Hematopoietic multipotent progenitor cell treated with erythropoietin and hydrocortisone succinate and interleukin-3 and kit ligand, for 4 days (in vitro differentiated cells): ENCODE measurements at places on chromosomes 3 and 15.

GRCh38 chr15:39499681-39500080, 81.2 kb upstream of the THBS1 start:
- DNase-seq: no peak

DNA sequence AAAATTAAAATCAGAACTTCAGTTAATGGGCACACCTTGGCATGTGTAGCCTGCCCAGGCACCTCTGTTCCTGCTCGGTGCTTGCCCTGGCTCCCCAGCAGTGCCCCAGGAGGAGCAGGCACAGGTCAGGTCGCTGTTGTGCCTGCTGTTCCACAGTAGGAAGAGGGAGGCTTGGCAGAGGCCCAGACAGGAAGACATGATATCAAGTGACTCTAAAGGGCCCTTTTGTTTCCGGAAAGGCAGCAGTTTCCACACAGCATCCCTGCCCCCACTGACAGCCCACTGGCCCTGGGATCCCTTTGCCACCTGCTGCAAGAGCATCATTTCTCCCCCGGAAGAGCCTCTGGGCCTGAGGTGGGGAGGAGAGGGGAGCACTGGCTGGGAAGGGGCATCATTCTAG, 40.5 kb upstream of the HES1 start:
- DNase-seq: peak; percentile 75

DNA sequence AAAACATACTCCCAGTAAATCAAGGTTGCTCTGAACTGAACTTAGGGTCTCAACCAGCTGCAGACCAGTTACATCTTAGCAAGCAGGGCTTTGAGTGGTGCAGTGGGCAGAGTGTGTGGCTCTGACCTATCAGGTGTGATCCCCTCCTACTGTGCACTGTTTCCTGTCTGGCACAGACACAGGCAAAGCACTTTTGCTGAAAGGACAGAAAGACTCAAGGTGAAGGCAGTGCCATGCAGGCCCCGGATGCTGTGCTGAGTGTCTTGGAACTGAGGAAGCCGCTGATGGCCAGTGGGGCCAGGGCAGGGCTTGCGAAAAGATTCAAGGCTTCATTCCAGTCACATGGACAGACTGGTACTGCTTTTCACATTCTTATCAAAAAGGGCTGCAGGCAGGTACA, 85.2 kb downstream of the CACNA1D start:
- DNase-seq: no peak

GRCh38 chr3:119637679-119638477, 22.5 kb downstream of the POPDC2 start:
- DNase-seq: peak; percentile 61
